ENCODE measurements at places on chromosomes 1 and 21.

GRCh38 chr1:103336408-103336807 is 189.1 kb upstream of the RNPC3 start:
- no peak for DNase-seq

GRCh38 chr21:25862112-25862511 is 127.3 kb downstream of the GABPA start:
- no peak for DNase-seq

DNA sequence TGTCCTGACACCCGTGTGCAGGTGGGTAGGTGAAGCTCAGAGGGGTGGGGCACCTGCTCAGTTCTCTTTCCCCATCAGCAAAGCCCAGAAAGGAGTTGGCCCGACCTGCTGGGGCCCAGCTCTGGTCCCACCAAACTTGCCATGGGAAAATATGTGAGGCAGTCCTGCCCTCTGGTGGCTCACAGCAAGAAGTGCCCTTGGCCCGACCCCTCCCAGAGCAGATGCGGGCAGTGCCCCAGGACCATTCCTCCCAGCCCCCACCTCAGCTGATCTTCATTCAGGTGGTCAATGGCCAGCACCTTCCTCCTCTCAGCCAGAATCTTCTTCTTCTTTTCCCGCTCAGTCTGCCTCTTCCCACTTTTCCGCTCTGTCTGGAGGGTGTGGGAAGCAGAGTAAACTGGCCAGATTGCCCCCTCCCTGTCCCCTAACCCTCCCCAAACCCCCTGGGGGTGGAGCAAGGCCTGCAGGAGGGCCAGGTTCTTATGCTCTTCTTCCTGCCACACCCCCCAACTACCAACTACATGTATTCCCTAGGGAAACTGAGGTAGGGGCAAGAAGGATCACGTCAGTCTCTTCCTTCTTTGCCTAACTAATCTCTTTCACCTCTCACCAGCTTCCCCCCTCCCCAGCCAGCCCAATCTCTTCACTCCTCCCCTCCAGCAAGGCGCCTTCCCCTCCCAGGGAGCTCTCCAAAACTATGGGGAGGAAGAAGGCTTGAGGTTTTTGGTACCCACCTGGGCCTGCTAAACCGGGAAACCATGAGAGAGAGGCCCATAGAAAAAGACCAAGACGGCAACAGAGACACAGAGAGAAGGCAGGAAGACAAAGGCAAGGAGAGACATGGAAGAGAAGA is 15.6 kb downstream of the TNNT2 start:
- peak; percentile 40 for DNase-seq

GRCh38 chr1:241749041-241749944 is 97.2 kb downstream of the WDR64 start:
- no peak for DNase-seq

GRCh38 chr1:178102218-178102617 is 8.3 kb downstream of the RASAL2 start:
- DNase-seq, result no peak

DNA sequence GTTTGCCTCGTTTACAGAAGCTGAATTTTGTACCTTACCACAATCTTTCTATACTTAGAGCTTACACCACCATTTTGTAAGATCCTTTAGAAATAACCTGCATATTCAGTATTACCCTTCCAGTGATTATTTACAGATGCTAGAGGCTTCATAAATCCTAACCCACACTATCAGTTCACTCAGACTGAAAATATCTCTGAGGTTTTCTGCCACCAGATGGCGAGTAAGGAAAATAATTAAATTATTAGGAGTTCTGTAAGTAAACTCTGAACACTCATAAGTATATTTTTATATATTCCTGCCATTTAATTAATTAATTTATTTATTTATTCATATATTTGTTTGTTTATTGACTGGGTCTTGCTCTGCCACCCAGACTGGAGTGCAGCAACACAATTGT is 1635.2 kb downstream of the PLA2G4A start:
- DNase-seq, result no peak

GRCh38 chr1:39158327-39159086 is 46.0 kb upstream of the MACF1 start:
- DNase-seq, result no peak

DNA sequence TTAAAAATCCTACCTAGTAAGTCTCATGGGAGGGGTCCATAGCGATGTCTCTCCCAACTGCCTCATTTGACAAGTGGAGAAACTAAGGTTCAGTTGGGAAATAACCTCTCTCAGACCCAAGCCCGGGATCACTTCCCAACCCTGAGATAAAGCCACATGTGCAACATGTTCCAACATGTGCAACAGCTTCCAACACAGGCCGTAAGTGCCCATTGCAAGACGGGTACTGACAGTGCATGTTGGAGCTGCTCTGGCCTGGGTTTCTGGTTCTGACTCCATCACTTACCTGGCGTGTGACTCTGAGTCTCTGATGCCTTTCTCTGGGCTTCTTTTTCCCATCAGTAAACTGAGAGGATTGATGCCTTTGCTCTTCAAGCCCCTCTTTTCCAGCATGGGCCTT is 38.0 kb upstream of the FOXO6 start:
- DNase-seq, result no peak

DNA sequence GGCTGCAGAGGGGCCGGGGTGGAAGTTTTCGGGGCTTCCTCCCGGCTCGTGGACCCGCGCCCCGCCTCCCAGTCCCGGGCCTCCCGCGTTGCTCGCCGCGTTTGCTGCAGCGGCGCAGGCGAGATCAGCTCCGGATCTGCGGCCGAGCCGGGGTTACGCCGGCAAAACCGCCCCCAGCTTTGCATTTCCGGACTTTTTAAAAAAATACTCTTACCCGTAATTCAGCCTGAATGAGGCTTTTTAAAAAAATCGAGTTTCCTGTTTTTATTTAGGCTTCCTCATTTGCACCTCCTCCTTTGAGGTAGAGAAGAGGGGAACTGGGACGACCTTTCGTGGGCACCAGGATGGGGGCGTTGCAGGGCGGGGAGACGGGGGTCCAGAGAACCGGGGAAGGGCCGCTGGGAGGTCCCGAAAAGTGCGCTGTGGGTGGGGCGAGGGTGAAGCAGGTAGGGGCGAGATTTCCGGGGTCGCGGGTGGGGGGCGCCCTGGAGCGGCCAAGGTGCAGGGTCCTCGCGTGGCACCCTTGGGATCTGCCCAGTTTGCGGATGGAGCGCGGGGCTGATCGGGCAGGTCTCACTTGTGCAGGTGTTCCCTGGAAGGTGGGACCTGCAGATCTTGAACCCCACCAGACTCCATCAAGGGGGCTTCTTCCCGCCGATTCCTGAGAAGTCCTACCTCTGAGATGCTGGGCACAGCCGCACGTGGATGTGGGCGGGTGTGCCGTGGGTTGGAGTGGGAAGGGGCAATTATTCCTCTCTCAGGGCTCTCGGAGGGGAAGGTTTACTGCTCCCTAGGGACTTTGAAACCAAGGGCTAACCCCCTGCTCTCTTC is 1.1 kb downstream of the PIK3CD start:
- peak; percentile 57 for DNase-seq

Measured in activated CD4-positive, alpha-beta T cell treated with anti-CD3 and anti-CD28 coated beads, Interleukin-2, Interleukin-4, amounts not matched to agents 100 ng/mL and 50 ng/mL, durations not matched to agents 16 hours and 8 hours (primary cell).